Dorsolateral prefrontal cortex (tissue), 122 donors: ENCODE measurements at places on chromosomes 1 and 21.

GRCh38 chr1:98677288-98677687 is 15.8 kb downstream of the SNX7 start:
- DNase-seq: no peak

DNA sequence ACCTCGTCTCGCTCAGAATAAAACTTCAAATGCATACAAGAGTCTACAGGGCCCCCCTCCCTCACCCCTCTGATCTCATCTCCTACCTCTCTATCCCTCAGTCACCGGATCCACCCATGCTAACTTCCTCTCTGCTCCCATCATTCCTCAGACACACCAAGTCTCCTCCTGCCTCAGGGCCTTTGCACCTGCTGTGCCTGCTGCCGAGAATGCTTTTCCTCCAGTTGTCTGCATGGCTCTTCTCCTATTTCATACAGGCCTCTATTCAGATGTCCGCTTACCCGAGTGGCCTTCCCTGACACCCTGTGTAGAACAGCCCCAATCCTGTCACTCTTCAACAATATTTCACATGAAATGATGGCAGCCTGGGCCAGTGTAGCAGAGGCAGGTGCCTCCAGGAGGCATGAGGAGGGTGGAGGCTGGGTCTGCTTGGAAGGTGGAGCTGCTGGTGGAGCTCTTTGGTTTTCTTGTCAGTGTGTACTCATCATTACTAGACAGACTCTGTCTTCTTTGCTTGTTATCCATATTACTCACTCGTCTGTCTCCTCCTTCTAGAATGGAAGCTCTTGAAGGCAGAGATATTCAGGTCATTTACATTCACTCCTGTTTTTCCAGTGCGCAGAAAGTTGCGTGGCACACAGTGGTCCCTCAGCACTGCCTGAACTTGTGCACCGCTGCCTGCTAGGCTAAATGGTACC is 4.2 kb downstream of the SH2D2A start:
- DNase-seq: peak; percentile 13

- no peak for DNase-seq
Measured at GRCh38 chr1:86522240-86522639, 24.6 kb upstream of the CLCA4 start.

DNA sequence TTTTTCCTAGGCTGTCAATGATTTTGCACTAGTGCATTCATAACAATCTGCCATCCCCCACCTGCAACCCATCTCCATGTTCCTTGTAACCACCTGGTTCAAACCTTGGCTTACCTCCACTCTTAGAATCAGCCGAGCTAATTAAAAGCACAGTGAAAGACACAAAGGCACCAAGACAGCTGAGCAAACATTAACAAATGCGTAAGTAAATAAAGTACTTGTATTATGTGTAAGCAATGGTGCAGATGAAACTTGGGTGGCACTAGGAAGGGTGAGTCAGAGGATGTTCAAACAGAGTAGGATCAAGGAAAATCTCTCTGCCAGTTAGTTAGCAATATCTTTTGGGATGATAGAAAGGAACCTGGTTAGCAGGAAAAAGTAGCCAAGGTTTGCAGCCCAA is 5.1 kb upstream of the FOXJ3 start:
- DNase-seq: no peak

GRCh38 chr1:24503870-24504523 is 1.4 kb downstream of the RCAN3 start:
- peak; percentile 19 for DNase-seq

- DNase-seq: no peak
Measured at GRCh38 chr1:211741788-211742187, 66.4 kb upstream of the NEK2 start.

GRCh38 chr1:231699784-231700183 is 73.2 kb downstream of the DISC1 start:
- DNase-seq: no peak

GRCh38 chr1:96076589-96076988 is 645.0 kb upstream of the PTBP2 start:
- DNase-seq: no peak

- no peak for DNase-seq
Measured at GRCh38 chr1:213621077-213621476, 366.7 kb upstream of the PROX1 start.

- no peak for DNase-seq
Measured at GRCh38 chr1:209659909-209660308, 7.7 kb upstream of the LAMB3 start.

DNA sequence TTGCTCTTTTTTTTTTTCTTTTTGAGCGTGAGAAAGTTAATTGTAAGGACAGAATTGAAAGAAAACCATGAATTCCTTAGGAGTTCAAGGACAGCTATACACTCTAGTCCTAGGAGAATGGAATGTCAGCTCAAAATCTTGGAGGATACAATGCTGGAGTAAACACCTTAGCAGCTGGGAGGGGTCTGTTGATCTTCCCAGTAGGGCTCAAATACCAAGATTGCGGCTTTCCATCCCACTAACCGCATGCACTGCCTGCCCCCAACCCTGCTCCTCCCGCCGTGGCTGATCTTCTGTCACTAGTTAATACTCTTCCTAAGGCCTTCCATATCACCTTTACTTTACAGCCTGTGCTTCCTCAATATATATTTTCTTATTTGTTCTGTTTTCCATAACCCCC is 2.6 kb upstream of the PDC start:
- DNase-seq: no peak

DNA sequence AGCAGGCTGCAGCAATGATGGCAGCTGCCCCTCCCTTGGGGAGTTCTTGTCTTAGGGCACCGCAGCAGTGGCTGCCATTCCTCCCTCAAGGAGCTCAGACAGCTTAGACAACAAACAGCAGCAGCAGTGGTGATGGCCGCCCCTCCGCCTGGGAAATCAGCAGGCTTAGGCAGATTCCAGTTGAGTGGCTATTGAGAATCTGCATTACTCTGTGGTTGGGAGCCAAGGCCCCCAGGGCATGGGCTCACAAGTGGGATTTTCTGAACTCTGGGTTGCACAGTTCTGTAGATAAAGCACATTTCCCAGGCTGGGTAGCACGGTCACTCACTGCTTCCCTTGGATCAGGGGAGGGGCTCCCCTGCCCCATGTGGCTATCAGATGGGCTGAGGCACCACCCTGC is 1280.7 kb upstream of the TMPRSS15 start:
- DNase-seq: no peak

- no peak for DNase-seq
Measured at GRCh38 chr1:201144701-201145100, 9.6 kb downstream of the TMEM9 start.

GRCh38 chr1:22607154-22607553 is 29.3 kb upstream of the C1QA start:
- no peak for DNase-seq

- DNase-seq: no peak
Measured at GRCh38 chr1:91635763-91636162, 135.1 kb downstream of the CDC7 start.

- no peak for DNase-seq
Measured at GRCh38 chr1:38030596-38031512, 15.7 kb downstream of the POU3F1 start.

- DNase-seq: peak; percentile 6
Measured at GRCh38 chr1:186482661-186483255, 21.8 kb upstream of the PDC start.

- no peak for DNase-seq
Measured at GRCh38 chr1:110155878-110156522, 5.7 kb downstream of the SLC6A17 start.

GRCh38 chr1:61084491-61085031 is 2.2 kb downstream of the NFIA start:
- DNase-seq: no peak

DNA sequence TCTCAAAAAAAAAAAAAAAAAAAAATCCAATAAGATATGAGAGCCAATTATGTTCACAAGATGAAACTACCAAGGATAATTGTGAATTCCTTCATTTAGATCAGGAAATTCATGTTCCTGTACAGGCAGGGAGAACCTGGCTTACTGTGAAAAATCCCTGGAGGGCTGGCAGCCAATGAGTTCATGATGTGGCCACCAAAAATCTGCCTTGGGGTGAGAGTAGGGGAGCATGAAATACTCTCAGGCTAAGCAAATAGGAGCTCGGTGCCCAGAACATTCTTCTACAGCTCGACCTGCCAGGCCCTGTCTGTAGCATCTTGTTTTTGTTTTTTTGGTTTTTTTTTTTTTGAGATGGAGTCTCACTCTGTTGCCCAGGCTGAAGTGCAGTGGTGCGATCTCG is 50.1 kb downstream of the PIK3CD start:
- DNase-seq: no peak

- no peak for DNase-seq
Measured at GRCh38 chr1:201332021-201332420, 45.5 kb downstream of the TNNT2 start.

- DNase-seq: no peak
Measured at GRCh38 chr1:45409276-45409675, 69.0 kb upstream of the MUTYH start.

GRCh38 chr1:233613252-233614172 is at the start of gene KCNK1:
Gene KCNK1 (plus strand): TSS chr1:233614106. CDS start chr1:233614172, 66 bp downstream.
- peak; percentile 60 for DNase-seq

GRCh38 chr1:31273619-31274018 is 23.0 kb downstream of the SNRNP40 start:
- DNase-seq: no peak

- DNase-seq: no peak
Measured at GRCh38 chr1:51744506-51745303, 127.8 kb downstream of the OSBPL9 start.

GRCh38 chr1:168637350-168637991 is 61.1 kb downstream of the XCL1 start:
- DNase-seq: no peak

DNA sequence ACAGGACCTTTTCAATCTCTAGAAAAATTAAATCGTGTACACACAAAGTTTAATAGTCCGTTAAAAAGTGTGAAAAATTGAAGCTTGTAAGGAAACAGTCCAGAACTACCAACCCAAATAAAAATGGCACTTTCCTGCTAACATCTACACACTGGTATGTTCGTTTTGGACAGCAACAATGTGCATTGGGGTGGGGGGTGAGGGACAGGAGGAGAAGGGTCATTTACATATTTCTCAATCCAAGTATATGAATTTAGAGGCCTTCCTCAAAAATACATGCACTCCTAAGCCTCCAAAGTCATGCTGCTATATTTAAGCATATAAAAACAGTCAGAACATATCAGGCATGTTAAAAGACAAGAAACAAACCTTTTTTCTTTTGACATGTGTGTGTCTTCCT is 2.5 kb downstream of the PPP1R15B start:
- DNase-seq: no peak

DNA sequence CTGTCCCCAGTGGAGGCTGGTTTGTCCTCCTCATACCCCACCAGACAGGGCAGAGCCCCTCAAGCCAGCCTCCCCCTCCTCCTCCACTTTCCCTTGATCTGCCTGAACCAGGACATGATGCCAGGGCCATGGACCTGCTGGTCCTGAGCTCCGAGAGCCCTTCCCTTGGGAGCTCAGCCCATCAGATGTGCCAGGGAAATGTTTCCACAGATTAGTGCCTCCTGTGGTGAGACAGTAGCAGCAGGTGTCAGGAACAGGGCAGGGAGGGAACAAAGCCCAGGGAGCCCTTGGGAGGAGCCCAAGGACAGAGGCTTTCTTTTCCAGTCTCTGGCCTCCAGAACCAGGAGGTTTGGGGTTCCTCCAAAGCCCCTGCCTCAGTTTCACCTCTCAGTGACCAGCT is 14.6 kb upstream of the SLC41A1 start:
- DNase-seq: no peak

- DNase-seq: no peak
Measured at GRCh38 chr1:31645274-31645568, 545 bp upstream of the PEF1 start.

GRCh38 chr1:44678120-44678519 is 3.6 kb downstream of the ARMH1 start:
- no peak for DNase-seq

DNA sequence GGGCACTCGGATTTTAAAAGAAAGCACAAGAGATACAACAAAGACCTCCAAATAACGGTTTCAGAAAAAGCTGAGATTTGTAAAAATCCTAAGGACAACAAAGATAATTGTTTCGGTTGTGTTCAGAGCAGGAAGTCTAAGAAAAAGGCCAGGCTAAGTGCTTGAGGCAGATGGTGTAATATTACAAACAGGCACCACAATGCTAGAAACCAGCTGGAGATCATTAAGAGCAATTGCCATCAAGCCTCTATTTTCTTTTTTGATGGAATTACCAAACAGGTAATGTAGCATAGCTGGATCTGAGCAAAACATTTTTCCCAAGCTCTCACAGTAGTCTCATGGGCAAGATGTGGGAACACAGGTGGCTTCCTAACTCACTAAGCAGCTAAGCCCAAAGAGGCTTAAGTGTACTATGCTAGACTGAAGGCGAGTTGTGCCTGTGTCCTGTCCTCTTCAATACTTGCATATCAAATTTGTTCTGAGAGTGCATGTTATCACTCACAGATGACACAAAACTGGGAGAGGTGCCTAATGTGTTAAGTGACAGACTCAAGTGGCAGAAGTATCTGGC is 161.6 kb downstream of the GLUL start:
- no peak for DNase-seq

DNA sequence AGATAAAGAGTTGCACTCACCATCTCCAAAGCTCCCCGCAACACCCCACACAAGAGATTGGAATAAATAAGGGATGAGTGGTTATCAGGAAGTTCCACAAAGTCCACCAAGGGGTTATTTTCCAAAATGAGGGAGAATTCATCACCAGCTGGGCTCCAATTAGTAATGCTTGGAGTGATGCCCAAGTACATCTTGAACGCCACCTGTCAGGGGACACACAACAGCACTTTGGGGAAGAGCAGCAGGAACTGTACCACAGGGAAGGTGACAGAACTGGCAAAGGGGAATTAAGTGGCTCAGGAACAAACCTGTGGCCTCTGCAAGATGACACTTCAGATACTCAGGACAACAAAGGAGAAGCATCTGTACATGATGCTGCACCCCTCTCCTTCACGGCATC is 11.5 kb downstream of the TRAPPC3 start:
- no peak for DNase-seq

GRCh38 chr1:51002516-51002915 is 32.5 kb downstream of the CDKN2C start:
- no peak for DNase-seq

- no peak for DNase-seq
Measured at GRCh38 chr1:208111646-208112190, 132.5 kb downstream of the PLXNA2 start.

DNA sequence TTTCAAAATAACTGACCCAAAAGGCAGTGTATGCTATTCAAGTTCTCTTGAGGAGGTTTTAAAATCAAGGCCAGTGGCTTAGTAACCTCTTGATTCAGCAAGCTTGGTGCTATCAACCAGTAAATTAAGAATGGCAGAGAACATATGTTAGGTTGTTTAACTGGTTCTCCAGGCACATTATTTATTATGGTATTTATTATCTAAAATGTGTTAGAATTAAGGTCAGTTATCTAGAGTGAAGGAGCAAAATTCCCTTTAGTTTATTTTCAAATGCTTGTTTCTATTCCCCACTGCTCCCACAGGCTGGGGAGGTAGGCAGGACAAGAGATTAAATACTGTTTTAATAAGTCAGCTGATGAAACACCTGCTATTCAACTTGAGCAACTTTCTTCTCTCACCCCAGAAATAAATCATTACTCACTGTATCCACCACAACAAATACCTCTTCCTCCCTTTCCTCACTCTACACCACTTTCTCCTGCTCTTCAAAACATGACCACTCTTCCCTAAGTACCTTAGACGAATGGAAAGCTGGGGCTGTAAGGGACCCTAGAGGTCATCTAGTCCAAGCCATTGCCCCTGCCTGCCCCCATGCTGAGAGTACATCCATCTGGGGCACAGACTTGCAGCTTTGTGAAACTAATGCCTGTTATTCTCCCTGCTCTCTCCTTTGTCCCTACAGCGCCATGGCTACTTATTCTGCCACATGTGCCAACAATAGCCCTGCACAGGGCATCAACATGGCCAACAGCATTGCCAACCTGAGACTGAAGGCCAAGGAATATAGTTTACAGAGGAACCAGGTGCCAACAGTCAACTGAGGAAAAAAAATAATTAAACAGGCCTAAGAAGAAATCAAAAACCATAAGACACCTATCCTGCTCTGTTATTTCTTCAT is 71.7 kb downstream of the PRRX1 start:
- DNase-seq: no peak
